HuH-7 (cell line): ENCODE measurements at places on chromosomes 1 and 21.

GRCh38 chr1:18805925-18806849, 53.3 kb downstream of the TAS1R2 start:
- no peak for DNase-seq

DNA sequence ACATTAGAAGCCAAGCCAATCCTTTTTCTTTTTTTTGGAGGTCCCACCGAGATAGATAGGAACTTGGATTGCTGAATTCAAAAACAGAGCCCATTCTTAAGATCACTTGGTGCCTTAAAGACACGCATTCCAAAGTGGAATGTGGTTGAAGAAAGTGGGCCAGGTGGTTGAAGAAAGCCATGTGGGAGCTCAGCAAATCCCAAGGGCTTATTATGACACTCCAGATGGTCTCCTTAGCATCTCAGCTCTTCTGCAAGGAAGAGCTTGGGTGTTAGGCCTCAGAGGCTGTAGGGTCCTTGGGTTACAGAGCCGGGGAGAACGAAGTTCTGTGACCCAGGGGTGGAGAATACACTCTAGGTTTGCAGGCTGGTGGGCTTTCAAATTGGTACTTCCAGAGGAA, 13.5 kb downstream of the TOR3A start:
- no peak for DNase-seq

GRCh38 chr1:170221031-170221430, 75.3 kb downstream of the NTMT2 start:
- peak; percentile 1 for DNase-seq

DNA sequence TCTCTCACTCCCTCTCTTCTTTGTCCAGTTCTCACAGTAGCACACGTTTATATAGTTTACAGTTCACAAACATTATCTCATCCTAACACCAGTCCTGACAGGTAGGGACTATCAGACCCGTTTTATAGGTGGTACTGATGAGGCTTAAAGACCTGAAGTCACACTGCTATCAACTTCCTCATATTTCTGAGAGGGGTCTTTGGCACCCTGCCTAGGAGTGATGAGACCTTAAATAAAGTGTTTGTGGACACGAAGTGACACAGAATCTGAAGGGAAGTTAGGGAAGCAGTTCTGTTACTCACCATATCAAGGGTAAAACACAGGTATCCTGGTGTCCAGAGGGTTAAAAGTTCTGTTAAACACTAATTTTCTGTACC, 590 bp upstream of the TACSTD2 start:
- DNase-seq, result no peak

DNA sequence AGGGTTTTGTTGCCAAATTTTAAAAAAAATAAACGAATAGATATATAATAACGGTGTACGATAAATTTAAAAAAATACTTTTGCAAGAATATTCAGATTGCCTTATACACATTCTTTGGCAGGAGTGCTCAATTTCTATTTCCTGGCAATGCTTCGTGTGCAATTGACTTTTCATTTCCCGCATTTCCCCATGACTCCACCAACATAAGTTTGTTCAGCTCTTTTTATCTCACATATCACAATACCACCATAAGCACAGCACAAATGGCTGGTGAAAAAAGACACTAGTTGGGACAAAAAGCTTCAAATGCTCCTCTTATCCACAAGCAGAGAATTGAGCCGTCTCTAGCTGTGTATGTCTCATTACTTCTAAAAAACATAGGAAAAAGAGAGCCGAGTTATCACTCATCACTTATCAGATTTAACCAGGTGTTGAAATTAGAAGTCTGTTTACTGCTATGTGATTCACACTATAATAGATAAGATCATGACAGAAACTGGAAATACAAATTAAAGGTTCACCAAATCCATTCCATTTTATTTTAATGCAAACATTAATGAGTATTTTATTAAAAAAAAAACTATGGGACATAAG, 28.9 kb upstream of the RGS1 start:
- DNase-seq, result no peak

DNA sequence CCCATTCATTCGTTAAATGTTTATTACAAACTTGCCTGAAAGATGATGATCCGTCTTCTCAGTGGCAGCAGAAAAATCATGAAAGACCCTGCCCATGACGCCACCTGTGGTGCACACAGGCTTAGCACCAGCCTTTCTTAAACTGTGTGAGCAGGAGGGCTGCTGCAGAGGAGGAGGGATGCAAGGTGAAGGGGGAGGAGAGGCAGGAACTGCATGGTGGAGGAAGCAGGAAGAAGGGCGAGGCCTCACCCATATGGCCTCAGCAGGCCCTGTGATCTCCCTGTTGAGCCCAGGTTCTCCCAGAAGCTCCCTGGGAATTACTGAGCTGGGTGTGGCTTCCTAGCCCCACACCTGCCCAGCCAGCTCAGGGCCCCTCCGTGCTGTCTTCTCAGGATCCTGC, 25.0 kb upstream of the RD3 start:
- DNase-seq, result peak; percentile 20

DNA sequence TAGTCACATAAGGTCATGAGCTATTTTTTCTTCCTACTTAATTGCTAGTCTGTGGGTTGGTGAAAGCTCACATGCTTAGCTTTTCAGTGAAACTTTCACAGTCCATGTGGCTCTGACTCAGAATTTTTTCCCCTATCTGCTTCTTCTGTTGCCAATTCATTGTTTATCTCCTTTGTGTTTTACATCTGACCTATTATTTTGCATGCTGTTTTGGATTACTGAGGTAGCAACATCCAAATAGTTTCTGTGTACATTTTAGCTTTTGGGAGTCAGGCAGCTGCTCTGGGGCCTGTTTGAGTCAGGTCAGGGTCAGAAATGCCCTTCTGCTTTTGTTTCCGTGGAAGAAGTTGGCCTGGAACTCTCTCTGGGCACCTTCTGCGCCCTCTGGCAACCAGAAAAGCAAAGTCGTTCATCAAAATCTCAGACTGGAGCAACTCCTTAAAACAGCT, 40.0 kb downstream of the ROR1 start:
- DNase-seq, result no peak

DNA sequence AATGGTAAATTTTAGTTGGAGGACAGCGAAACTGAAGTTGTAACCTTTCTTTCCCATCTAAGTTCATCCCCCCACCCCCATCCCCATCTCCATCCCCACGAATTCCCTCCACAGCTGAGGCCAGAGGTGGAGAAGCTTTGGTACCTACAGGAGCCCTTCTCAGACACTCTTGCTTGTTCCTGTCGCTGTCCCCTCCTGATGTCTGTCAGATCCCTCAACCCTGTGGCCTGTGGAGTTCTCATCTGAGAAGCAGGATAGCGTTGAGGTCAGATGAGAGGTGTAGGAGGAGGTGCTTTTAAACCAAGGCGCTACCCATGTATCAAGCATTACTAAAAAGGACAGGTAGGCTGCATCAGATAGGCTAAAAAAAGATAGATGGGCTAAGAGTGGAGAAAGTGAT, 769 bp downstream of the NTPCR start:
- DNase-seq, result peak; percentile 50

DNA sequence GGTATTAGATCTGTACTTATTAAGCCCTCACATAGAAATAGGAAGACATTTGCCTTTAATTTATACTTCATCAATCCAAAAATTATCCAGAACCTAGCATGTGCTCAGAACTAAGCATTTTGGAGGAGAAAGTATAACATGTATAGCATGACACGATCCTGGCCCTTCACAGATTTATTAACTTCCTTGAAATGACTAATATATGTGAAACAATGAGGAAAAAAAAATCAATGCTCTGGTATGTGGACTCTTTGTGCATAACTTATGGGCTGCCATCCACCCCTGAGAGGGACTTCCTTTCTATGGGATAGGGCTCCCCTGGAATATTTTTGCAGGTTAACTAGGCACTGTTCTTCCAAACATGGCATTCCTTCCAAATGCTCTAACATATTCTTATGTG, 36.6 kb downstream of the CCDC185 start:
- DNase-seq, result no peak

DNA sequence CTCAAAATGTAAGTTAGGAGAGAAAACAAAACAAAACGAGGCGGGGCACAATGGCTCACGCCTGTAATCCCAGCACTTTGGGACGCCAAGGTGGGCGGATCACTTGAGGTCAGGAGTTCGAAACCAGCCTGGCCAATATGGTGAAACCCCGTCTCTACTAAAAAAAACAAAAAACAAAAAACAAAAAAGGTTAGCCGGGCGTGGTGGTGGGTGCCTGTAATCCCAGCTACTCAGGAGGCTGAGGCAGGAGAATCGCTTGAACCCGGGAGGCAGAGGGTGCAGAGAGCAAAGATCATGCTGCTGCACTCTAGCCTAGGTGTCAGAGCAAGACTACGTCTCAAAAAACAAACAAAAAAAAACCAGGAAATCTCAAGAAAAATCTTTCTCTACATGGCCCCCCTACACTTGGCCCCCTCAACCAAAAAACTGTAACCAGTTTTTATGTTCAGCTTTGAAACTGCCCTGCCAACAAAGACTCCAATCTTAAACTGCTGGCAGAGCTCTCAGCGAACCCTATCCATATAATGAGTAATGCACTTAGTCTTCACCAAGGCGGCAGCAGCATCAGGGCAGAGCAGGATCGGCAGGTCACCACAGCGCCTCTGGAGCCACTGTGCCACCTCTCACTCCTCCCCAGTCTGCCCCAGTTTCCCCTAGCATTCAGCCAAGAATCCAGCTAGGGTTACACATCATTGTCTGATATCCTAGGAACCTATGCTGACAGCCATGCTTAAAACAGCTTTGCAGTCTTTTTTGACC, 71.7 kb downstream of the JAK1 start:
- no peak for DNase-seq

- DNase-seq, result no peak
Measured at GRCh38 chr1:3211582-3212375, 142.8 kb downstream of the PRDM16 start.

DNA sequence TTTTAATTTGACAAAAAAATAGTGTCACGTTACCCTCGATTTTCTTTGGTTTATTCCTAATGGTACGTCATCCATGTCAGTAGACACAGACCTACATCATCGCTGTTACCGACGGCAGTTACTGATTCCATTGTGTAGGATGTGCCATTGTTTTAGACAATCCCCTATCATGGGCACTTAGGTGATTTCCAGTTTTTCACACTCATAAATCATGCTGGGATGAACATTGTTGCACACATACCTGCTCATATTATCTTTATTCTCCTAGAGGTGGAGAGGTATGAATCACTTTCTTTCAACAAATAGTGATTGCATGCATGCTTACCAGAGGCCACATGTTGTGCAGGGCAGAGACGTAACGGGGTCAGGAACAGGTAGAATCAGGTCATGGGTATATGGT, 79.7 kb upstream of the EFHD2 start:
- no peak for DNase-seq

DNA sequence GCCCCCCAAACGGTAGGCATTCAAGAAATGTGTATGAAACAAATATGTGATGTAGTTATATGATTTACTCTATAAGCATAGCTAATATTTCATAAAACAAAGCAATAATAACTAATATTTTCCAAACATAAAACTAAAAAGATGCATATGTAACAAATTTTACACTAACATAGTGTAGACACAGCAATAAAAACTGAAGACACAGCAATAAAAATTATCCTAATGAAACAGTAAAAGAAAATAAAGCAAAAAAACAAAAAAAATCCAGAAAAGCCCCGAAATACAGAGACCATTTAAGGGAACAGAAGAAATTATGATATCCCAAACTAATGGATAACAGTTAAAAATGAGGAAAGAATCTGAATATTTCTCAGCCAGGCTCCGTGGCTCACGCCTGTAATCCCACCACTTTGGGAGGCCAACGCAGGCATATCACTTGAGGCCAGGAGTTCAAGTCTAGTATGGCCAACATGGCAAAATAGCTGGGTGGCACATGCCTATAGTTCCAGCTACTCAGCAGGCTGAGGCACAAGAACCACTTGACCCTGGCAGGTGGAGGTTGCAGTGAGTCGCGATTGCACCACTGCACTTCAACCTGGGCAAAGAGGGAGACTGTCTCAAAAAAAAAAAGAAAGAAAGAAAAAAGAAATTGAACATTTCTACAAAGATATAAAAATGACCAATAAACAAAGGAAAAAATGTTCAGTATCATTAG, 38.2 kb upstream of the PSMG1 start:
- DNase-seq, result no peak

- no peak for DNase-seq
Measured at GRCh38 chr1:240973875-240974274, 361.9 kb upstream of the GREM2 start.

- peak; percentile 43 for DNase-seq
Measured at GRCh38 chr1:173917149-173917548, at the start of gene SERPINC1. TSS of gene SERPINC1 (minus strand) at chr1:173917327. CDS start at chr1:173917259, 68 bp downstream.

GRCh38 chr1:191729742-191730141, 428.5 kb upstream of the RGS18 start:
- DNase-seq, result no peak

DNA sequence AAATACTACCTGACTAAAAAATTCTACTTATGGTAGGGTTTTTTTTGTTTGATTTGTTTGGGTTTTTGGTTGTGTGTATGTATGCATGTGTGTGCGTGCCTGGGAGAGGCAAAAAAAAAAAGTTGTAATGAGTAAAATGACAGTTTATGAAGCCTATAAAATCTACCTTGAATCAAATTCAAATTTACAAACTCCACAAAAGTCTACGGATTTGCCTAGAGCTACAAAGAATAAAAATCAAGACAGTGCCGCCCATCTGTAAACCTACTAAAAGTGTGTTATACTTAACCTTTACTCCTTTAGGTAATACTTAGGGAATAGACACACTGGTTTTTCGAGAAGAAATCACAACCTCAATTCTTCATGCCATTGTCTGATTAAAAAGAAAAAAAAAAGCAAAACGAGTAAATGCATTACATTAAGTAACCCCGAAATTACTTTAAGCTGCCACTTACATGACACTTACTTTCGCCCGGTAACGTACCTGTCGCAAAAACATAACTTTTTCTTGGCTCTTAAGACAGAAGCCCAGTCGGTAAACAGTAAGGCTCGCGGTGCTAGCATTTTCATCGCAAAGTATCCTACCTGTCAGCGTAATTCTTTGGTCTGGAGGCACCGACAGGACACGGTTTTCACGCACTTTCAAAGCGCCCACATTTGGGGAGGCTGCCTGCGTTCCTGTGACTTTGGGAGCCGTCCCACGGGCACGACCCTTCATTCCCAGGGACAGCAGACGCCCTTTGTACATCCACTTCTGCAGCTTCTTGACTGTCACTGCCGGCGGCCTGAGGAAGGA, 951 bp downstream of the SYDE2 start:
- DNase-seq, result no peak

GRCh38 chr21:14403681-14404318, 20.9 kb upstream of the HSPA13 start:
- DNase-seq, result peak; percentile 17

- no peak for DNase-seq
Measured at GRCh38 chr1:89990976-89991831, 3.7 kb upstream of the ZNF326 start.

GRCh38 chr1:58412071-58412580, 134.4 kb downstream of the OMA1 start:
- no peak for DNase-seq

- no peak for DNase-seq
Measured at GRCh38 chr1:157484573-157484972, 67.7 kb downstream of the FCRL5 start.

DNA sequence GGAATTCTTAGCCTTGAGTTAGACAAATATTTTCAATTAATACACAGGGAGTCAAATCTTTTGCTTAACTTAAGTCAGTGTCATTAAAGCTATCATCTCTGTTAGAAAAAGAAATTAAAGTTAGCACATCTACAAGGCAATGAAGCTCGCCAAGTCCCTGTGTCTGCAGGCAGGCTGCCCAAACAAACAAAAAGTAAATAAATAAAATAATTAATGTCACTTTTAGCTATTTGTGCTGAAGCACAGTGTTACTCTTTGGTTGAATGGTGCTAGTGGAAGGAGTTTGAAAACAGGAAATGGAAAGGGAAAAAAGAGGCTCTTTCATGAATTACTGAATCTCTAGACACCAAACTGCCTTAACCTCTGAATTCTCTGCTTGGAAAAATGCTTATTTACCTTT, 37.1 kb upstream of the COL11A1 start:
- DNase-seq, result no peak

GRCh38 chr1:94009304-94009703, 100.1 kb upstream of the GCLM start:
- no peak for DNase-seq
